ENCODE measurements at places on chromosomes 2 and 18.
A peak's percentile ranks its signal among the peaks of the same experiment; 100 is the strongest.

DNA sequence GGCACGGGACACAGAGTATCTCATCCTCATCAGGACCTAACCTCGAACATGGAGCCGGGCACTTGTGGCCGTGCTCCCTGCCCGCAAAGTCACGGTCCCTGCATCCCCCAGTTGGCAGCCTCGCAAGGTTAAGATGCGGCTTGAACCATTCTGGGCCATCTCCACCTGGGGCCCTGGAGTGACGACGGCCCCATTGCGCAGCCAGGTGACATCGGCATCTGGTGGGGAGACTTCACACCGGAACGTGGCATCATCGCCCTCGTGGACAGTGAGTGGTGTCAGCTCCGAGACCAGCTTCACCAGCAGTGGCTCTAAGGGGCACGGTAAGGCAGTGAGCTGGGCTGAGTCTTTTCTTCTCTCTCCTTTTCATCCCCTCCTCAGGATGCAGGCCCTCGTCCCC lies 12.6 kb downstream of the TMEM198 start:
- DNase-seq, result no peak

- DNase-seq, result no peak
Measured at GRCh38 chr2:3159782-3160545, 217.7 kb downstream of the EIPR1 start.

DNA sequence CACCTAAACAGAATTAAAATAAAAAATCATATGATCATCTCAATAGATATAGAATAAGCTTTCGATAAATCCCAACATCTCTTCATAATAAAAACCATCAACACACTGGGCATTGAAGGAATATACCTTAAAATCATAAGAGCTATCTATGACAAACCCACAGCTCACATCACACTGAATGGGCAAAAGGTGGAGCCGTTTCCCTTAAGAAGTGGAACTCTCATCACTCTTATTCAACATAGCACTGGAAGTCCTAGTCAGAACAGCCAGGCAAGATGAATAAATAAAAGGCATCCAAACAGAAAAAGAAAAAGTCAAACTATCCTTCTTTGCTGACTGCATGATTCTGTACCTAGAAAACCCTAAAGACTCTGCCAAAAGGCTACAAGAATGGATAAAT lies 510.3 kb downstream of the ZNF804A start:
- no peak for DNase-seq

GRCh38 chr2:241629762-241630435 lies 7.1 kb downstream of the THAP4 start:
- no peak for DNase-seq

GRCh38 chr2:230267556-230267955 lies 42.0 kb downstream of the SP140 start:
- DNase-seq, result no peak

DNA sequence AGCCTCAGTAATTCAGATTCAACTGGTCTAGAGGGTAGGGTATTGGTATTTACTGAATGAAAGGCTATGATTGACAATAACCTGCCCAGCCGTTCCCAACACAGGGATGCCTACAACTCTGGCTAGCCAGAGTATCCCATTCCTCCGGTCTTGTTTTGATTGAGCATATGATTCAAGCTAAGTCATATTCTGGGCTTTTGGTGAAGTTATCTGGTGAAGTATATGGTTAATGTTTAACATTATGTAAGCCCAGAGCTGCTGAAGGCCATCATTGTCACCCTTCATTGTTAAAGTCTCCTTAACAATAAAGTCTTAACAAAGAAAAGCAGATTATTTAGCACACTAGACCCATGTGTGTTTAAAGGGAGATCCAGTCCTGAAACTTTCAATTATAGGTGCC lies 152.6 kb downstream of the EXOC6B start:
- DNase-seq, result no peak

- no peak for DNase-seq
Measured at GRCh38 chr2:108588070-108588668, 53.9 kb downstream of the LIMS1 start.

GRCh38 chr2:127426501-127427354 lies 8.5 kb downstream of the PROC start:
- no peak for DNase-seq

- DNase-seq, result no peak
Measured at GRCh38 chr18:49238433-49239042, 221.9 kb downstream of the DYM start.

DNA sequence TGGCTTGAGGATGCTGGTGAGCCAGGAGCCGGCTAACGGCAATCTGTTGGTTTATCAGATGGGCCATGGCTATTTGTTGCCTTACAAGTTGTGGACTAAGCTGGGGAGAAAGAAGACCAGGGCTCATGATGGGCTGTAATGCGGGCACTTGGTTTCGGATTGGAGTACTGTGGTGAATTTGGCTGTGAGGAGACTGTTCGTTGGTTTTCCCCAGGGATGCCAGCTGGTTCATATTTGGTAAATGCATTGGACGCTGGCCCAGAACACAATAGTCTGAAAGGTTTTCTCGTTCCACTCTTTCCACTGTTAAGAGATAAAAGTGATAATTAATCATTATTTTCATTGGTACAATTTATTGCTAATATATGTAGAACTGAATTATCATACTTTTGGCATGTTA lies 108.9 kb downstream of the SATB2 start:
- no peak for DNase-seq

GRCh38 chr2:36951574-36951973 lies 14.8 kb downstream of the STRN start:
- DNase-seq, result no peak

GRCh38 chr2:201363857-201364560 lies 6.9 kb upstream of the FLACC1 start:
- no peak for DNase-seq

DNA sequence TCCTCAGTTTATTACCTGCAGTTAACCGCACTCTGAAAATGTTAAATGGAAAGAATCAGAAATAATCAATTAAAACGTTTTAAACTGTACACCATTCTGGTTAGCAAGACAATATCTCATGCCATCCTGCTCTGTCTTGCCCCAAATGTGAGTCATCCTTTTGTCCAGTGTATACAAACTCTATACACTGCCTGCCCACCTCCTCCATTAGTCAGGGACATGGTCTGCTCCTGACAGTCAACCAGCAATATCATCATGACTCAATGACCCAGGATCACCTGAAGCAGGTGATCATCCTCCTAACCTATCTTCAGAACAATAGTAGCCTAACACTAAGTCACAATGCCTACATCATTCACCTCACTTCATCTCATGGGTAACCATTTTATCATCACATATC lies 214.7 kb downstream of the KCNH7 start:
- DNase-seq, result no peak

GRCh38 chr2:36562240-36562639 lies 35.7 kb downstream of the FEZ2 start:
- DNase-seq, result no peak

DNA sequence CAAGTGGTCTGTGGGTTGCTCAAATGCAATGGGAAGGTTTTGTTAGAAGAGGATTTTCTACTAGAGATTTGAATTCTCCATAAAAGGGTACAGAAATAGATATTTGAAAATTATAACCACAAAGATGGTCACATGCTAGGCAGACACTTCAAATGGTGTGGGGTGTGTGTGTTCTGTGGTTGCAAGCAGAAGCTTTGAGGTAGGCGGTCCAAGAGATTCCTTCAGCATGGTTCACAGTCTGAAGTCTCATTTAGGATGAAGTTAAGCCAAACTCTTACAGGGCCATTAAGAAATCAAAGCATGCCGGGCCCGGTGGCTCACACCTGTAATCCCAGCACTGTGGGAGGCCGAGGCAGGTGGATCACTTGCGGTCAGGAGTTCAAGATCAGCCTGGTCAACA lies 38.3 kb upstream of the RMDN2 start:
- DNase-seq, result no peak

DNA sequence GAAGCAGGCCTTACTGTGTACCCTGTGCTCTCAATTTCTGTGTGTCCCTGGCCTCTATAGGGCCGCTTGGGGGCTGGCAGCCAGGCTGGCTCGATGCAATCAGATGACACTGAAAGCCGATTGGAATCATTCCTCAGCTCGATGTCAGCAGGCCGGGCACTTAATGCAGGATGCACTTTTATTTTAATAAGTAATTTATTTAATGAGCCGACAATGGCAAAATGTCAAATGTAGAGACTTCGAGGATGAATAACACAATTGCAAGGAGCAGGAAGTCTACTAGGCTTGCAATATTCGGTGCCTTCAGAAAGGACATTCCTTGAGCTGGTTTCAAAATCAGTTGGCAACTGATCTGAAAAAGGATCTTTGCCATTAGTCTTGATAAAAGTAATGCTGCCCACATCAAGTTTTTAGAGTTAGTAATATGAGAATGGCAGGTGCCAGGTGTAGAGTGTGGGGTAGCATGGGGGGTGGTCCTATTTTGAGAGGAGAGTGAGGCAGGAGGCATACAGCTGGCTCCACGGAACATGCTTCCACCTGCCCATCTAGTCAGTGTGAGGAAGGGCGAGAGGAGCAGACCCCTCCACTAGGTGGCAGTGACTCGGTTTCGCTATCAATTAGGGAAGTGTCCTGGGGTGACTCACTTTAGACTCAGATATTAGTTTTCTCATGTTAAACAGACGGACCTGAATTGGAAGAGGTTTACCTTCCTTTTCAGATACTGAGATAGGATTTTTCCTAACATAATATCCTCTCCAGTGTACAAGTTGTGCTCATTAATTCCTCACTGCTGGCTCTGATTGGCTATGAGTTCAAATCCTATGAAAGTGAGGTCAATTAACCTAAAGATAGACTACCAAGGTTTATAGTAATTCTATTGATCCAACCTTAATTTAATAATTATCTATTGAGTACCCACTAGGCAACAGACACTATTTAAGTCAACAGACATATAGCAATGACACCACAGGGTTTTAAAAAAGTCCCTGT lies 80.9 kb downstream of the NABP1 start:
- peak; percentile 27 for DNase-seq

DNA sequence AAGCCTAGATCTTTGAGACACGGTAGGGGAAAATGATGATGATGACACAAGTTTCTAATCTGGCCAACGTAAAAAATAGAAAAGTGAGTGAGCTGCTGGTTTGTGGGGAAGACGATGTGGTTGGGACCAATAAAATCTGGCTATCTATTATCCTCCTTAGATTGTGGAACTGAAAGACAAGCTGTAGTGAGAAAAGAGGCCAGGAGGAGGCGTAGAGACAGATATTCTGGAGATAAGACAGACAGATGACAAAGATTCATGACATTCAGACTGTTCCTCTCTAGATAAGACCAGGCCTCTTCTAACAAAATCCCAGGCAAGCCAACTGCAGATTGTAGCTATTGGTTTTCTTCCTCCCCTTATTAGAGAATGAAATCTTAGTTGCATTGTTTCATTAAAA lies 376.3 kb upstream of the UBE2E3 start:
- no peak for DNase-seq

DNA sequence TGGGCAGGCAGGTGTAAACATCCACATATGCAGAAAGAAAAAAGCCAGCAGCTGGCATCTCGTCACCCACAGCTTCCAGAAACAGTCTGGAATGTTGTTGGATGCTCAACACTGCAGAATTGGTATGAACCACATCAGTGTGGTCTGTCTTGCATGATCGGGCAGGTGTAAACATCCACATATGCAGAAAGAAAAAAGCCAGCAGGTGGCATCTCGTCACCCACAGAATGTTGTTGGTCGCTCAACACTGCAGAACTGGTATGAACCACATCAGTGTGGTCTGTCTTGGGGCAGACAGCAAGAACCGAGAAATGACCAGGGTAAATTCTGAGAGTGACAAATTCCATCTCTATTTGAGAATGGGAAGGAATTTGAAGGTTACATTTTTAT lies 39.6 kb downstream of the DOCK10 start:
- DNase-seq, result no peak

- no peak for DNase-seq
Measured at GRCh38 chr2:121189661-121190381, 95.2 kb downstream of the TFCP2L1 start.

DNA sequence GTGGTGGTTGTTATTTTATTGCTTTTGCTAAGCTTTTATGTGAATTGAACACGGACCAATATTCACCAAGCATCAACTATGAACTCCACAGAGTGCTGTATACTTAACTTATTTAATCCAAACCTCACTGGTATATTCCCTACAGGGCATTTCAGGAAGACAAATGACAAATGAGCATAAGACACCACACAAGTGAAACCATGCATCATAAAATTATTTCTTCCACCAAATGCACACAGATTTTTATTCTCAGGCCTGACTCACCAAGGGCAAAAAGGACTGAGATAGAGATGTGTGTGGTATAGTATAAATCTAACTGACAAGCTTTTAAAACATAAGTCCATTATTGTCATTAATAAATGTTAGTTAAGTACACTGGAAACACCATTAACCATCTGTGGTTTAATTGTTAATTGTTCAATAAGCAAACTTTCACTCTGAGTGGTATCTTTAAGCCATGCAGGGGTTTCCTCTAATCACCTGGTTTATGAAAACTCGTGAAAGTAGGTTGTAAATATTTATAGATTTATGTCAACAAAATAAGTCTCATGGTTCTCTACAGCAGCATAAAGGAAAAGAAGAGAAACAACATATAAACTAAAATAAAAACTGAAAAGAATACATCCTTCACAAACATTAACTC lies 77.6 kb upstream of the CRIM1 start:
- DNase-seq, result no peak

DNA sequence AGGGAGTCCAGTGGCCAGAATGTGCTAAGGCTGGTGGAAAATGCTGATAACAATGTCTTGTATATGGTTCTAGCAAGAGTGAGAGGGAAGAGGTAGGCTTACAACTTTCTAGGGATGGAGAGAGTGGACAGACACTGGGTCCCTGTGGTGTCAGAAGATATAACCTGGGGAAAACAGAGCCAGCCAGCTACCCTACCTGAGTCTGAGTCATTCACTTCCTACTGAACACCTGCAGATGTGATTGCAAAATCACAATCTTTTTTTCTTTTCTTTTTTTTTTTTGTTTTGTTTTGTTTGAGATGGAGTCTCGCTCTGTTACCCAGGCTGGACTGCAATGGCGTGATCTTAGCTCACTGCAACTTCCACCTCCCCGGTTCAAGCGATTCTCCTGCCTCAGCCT lies 7.3 kb downstream of the TET3 start:
- no peak for DNase-seq

DNA sequence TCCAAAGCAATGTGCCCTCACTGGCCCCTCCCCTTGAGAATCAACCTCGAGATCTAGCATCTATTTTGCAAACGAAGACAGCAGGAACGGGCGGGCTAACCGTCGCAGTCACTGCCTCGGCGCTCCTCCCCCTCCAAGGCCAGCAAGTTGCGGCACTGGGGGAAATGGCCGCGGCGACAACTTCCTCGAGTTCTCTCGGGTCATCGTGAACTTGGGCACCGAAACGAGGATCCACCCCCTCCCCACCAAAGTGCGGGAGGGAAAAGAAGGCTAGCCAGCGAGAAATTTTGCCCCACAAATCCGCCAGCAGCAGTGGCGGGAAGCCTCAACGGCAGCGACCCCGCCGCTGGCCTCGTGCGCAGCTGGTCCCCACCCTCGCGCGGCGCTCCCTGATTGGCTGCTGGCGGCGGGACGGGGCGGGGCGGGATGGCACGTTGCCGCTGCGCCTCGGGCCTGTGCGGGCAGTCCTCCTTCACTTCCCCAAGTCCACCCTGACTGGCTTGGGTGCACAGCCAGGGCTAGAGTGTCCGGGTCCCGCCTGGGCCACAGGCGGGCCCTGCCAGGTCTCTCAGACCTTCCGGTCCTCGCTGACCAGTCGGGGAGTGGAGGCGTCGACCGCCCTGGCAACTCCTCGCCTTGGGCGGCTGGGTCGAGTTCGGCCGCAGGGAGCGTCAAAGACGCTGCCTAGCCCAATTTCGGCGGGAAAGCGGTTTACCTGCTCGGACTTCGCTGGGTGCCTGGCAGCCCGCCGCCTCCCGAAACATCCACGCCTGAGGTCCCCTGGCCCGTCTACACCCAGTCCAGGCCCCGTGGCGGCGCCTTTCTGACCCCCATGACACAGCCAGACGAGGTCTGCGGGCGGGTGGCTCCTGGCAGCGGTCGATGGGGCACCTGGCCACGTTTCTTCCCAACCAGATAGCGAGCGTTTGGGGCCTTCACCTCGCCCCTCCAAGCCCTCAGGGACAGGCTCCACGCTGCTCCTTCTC lies at the start of gene BOLL:
Gene BOLL (minus strand): TSS at position 364 of the 986 bp plus-strand sequence. CDS start 3,469 bp downstream, outside the sequence.
- DNase-seq, result no peak
